ENCODE measurements at places on chromosomes 16 and 17.
A peak's percentile ranks its signal among the peaks of the same experiment; 100 is the strongest.

- DNase-seq = no peak
Observed at GRCh38 chr16:79721270-79721669, 120.7 kb upstream of the MAF start.

DNA sequence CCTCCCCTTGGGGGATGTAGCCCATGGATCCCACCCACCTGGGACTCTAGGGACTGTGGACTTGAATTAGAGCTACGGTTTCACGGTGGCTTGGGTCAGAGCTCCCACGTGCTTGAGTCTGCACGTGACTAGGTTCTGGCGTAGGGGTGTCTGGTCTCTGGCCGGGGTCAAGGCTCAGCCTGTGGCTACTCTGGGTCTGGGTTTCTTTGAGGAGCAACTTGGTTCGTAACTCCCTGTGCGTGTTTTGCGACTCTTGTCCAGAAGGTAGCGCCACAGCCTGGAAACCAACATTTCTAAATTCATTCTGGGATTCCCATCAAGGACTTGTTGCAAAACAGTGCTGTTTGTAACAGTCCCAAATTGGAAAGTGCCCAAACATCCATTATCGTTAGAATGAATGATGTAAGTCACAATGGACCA lies 470 bp upstream of the GGT6 start:
- no peak for DNase-seq

GRCh38 chr16:74556375-74556922 lies 50.5 kb downstream of the GLG1 start:
- DNase-seq = no peak

- DNase-seq = no peak
Observed at GRCh38 chr17:7606280-7606679, 8.4 kb downstream of the FXR2 start.

DNA sequence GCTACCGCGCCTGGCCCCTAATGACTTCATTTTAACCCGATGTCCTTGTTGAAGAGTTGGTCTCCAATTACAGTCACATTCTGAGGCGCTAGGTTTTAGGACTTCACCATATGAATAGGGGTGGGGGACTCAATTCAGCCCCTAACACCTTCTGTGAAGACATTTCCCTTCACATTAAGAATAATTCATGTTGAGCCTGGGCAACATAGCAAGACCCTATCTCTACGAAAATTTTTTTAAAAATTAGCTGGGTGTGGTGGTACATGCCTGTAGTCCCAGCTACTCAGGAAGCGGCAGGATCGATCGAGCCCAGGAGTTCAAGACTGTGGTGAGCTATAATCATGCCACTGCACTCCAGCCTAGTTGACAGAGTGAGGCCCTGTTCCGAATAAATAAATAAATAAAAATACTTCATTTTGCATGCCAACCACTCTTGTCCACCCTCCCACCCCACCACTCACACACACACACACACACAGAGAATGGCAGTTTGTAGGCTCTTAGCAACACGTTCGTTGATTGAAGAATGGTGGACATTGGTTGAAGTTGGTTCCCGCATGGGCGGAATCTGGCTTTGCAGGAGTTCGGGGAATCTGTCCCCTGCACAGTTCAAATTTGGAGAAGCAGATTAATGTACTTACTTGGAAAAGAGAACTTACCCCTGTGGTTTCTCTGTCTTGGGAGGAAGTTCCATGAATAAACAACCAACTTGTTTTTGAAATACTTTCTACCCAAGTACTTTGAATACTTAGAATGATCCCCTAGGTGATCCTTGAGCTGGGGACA lies 27.8 kb upstream of the TVP23A start:
- no peak for DNase-seq

DNA sequence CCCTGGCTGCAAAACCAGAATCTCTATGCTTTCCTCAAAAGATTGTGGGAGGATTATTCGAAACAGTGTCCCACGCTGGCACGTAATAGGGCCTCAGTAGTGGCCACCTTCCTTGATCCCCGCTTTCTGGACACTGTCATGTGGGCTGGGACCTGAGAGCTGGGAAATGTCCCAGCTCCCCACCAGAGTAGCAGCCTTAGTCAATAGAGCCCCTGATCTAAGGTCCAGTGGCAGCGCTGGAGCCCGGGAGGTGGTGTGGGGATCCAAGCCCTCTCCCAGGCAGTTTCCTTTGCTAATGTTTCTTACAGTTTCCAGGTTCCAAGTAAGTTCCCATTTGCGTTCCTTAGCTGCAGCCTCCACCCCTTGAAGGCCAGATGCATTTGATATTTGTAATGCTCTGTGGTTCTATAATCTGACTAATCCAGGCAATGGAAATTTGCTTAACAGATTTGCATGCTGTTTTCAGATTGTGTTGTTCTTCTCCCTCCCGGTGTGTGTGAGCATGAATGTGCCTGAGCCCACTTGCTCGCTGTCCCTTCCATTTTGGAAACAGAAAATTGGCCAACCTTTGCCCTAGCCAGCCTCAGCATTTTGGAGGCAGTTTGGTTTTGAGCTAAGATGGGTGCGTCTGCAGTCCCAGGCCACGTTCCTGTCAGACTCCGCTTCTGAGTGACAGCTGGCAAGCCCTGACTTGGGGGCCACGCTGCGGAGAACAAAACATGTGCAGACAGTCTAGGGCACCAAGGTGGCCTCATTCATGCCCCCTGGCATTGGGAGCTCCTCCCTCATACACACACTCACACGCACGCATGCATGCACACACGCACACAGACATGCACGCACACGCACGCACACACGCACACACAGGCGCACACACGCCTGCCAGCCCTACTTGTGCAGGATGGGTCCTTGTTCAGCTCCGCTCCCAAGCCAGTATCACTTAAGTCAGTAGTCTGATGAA lies 69.4 kb downstream of the CCDC182 start:
- no peak for DNase-seq

DNA sequence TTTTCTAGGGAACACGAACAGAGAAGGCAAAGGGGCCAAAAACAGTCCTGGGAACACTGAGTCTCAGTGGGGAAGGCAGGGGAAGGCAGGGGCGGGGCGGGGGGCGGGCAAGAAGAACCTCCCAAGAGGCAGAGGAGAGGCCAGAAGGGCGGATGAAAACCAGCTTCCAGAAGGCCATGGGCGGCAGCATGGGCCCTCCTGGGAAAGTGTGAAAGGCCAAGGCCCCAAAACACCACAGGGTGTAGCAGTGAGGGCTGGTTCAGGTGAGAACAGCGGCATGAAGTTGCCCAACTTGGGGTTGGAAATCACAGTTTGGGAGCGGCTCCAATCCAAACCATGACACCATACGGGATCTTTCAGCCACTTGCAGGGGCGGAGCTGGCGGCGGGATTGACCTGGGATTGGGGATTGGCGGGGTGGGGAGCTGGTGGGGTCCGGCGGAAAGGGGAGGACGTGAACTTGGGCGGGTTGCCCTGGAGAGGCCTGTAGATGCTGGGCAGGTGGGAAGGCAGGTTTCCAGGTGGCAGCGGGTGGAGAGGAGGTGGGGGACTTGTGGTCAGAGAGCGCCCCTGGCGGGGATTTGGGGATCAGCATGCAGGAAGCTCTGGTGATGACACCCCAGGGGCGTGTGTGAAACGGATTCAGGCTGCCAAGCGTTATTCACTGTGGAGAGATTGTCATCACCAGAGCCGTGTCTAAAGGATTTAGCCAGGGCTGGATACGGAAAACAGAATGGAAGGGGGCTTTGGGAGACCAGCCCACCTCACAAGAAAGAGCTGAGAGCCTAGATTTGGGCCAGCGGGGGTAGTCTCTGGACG lies 80.9 kb downstream of the ARHGAP23 start:
- DNase-seq = peak; percentile 73
